ENCODE measurements at places on chromosomes 13 and 19.
A peak's percentile ranks its signal among the peaks of the same experiment; 100 is the strongest.

- no peaks in the 10 kb centered on the region for H3K4me1 ChIP-seq
- no peaks in the 10 kb centered on the region for H3K27me3 ChIP-seq
- no peak for DNase-seq
- H3K4me3 ChIP-seq = no peak overlapping the region
Observed at GRCh38 chr13:73230716-73231115, 171.9 kb downstream of the KLF5 start.

GRCh38 chr19:1401138-1401888 is at the start of gene GAMT:
TSS of gene GAMT (minus strand) at chr19:1401542. CDS start at chr19:1401476, 66 bp downstream.
- H3K4me1 ChIP-seq = peaks cover 11% of the 10 kb centered on the region
- DNase-seq = peak; percentile 98
- H3K27ac ChIP-seq = no peak within 1 kb of the TSS
- H3K4me3 ChIP-seq = peak within 1 kb of the TSS; percentile 76

- peak overlapping the region; percentile 76 for H3K27ac ChIP-seq
- H3K4me1 ChIP-seq = peaks cover 4% of the 10 kb centered on the region
- no peaks in the 10 kb centered on the region for H3K27me3 ChIP-seq
- peak overlapping the region; percentile 3 for H3K4me3 ChIP-seq
Observed at GRCh38 chr19:7242601-7243258, 51.5 kb downstream of the INSR start.

DNA sequence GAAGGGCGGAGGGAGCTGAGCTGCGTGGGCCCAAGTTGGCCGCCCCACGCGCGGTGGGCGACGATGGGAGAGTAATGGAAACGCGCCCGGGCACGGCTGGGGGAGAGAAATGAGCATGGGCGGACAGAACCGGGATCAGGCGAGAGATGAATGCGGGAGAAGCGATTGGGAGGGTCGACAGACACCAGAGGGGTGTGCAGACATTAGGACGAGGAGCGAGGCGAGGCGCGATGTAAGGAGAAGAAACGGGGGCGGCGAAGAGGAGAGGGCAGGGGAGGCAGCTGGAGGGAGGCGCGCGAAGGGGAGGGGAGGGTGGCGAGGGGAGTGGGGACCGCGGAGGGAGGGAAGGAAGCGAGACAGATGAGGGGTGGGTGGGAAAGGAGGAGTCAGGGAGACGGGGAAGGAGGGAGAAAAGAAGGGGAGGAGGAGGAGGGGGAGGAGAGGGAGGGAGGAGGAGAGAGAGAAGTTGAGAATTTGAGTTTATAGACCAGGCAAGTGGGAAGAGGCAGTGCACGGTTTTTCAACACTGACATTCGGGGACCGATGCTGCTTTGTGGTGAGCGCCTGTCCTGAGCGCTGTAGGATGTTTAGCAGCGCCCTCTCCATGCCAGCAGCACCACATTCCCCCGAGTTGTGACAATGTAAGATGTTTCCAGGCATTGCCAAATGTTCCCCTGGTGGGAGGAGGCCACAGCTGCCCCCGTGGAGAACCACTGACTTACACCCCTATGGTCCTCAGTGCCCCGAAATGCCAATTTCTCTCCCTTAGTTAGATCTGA is at the start of gene SHISA7:
Gene SHISA7, minus strand, starts transcription at position 256 of the 779 bp plus-strand sequence. CDS start 437 bp downstream, outside the sequence.
- no peak within 1 kb of the TSS for H3K4me3 ChIP-seq
- H3K27ac ChIP-seq = no peak within 1 kb of the TSS
- H3K4me1 ChIP-seq = no peaks in the 10 kb centered on the region
- H3K36me3 ChIP-seq = no peaks in the 10 kb centered on the region
- peak; percentile 90 for DNase-seq

DNA sequence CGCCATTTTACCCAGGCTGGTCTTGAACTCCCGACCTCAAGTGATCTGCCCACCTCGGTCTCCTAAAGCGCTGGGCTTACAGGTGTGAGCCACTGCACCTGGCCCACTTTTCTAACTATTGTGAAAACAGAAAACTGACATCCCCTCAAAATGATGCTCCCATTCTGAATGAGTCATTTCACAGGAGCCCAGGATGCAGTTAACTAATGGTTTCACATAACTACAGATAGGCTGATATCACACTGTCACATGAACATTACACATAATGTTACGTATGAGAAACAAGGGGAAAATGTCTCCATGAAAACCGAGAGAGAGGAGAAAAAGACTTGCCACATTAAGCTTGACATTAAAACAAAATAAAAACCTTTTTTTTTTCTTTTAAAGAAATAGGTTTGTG is 37.5 kb downstream of the N4BP2L2 start:
- no peak overlapping the region for H3K27ac ChIP-seq
- no peaks in the 10 kb centered on the region for H3K36me3 ChIP-seq

DNA sequence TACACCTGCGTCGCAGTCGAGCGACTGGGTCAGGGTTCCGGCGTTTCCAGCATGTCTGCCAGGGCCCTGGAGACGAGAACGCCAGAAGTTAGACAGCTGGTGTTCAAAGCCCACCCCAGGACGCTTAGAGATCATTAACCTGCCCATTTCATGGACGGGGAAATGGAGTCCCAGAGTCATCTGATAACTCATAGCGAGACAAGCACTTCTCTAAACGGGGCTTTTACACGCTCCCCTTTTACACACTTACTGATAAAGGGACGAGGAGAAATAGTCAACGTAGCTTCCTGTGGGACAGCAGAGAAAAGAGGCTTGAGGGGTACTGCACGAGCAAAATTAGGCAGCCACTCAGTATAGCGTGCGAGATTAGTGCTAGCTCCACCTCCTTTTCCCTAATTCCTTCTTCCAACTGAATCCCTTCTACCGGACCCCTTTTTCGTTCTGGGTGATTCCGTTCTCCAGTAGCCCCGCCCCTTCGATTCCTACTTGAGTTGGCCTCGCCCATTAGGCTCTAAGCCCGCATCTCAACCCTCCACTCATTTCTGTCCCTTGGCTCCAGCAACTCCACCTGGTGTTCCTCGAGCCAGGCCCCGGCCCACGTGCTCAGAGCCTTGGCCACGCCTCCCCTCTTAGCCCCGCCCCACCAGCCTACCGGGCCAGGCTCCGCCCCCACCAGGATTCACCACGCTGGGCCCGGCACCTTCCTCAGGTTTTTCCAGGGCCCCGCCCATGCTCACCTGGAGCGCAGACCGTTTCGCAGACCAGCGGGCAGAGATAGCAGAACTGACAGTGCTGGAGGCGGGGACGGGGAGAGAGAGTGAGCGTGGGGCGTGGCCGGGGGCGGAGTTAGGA is 3.7 kb downstream of the HRC start:
- no peak overlapping the region for H3K27ac ChIP-seq
- H3K4me3 ChIP-seq = peak overlapping the region; percentile 92
- peaks cover 3% of the 10 kb centered on the region for H3K27me3 ChIP-seq
- DNase-seq = peak; percentile 89
- peaks cover 20% of the 10 kb centered on the region for H3K4me1 ChIP-seq
- no peaks in the 10 kb centered on the region for H3K36me3 ChIP-seq

- H3K4me3 ChIP-seq = no peak overlapping the region
- no peak for DNase-seq
- H3K27ac ChIP-seq = no peak overlapping the region
- H3K36me3 ChIP-seq = no peaks in the 10 kb centered on the region
- H3K27me3 ChIP-seq = no peaks in the 10 kb centered on the region
Observed at GRCh38 chr13:55777612-55778011, 1363.1 kb upstream of the PRR20A start.

GRCh38 chr19:49120868-49121267 is 1.5 kb downstream of the PPFIA3 start:
- H3K27me3 ChIP-seq = peaks cover 11% of the 10 kb centered on the region
- no peak overlapping the region for H3K4me3 ChIP-seq
- peak; percentile 53 for DNase-seq
- H3K4me1 ChIP-seq = peaks cover 10% of the 10 kb centered on the region
- no peaks in the 10 kb centered on the region for H3K36me3 ChIP-seq

- DNase-seq = no peak
- H3K4me3 ChIP-seq = no peak overlapping the region
Observed at GRCh38 chr13:73676550-73677047, 457.6 kb downstream of the KLF12 start.

DNA sequence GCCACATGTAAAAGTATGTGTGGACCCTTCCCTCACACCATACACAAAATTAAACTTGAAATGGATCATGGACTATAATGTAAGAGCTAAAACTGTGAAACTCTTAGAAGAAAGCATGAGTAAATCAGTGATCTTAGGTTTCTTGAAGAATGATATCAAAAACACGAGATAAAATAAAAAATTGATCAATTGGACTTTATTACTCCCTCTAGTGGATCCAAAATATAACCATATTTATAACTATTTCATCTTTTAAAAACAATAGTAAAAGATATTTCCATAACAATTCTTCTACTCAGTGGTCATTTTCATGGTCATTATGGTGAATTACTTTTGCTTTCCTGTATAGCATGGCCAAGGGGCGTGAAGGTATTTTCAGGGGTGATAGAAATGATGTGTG is 174.6 kb upstream of the LSM14A start:
- no peak overlapping the region for H3K4me3 ChIP-seq
- no peak for DNase-seq
- no peak overlapping the region for H3K27ac ChIP-seq
- no peaks in the 10 kb centered on the region for H3K4me1 ChIP-seq

DNA sequence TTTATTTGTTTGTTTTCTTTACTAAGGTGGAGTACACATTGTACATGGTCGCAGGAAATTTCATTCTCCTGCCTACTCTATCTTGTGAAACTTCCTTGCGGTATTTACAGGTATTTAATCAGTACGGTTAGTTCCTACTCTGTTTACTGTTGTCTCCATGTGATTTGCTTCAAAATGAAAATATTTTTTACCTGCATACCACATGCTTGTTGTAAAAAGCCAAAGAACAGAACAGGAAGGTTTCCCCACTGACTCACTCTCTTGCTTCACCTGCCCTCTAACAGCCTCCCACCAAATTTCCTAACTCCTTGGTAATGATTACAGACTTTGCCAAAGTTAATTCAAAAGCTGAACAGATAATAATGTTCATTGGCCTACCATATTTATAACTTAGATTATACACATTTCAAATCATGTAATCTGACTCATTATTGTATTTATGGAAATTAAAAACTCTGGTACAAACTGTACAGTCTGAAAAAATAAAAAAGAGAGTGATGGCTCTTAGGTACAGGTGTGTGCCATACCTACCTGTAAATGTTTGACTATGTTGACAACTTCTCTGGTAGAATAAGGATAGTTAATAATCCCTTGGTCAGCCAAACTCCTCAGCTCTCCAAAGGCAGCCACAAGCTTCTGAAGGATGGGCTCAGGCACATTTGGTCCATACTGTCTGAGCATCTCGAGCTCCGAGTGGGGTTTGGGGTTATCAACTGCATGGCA is 239.9 kb downstream of the VWA8 start:
- H3K4me1 ChIP-seq = no peaks in the 10 kb centered on the region
- H3K27ac ChIP-seq = no peak overlapping the region
- H3K36me3 ChIP-seq = no peaks in the 10 kb centered on the region
- H3K4me3 ChIP-seq = no peak overlapping the region

- H3K4me3 ChIP-seq = peak overlapping the region; percentile 72
- H3K27ac ChIP-seq = no peak overlapping the region
- H3K27me3 ChIP-seq = no peaks in the 10 kb centered on the region
- peaks cover 5% of the 10 kb centered on the region for H3K36me3 ChIP-seq
- H3K4me1 ChIP-seq = peaks cover 9% of the 10 kb centered on the region
- DNase-seq = peak; percentile 98
Observed at GRCh38 chr19:1811472-1811894, 593 bp downstream of the ATP8B3 start.

DNA sequence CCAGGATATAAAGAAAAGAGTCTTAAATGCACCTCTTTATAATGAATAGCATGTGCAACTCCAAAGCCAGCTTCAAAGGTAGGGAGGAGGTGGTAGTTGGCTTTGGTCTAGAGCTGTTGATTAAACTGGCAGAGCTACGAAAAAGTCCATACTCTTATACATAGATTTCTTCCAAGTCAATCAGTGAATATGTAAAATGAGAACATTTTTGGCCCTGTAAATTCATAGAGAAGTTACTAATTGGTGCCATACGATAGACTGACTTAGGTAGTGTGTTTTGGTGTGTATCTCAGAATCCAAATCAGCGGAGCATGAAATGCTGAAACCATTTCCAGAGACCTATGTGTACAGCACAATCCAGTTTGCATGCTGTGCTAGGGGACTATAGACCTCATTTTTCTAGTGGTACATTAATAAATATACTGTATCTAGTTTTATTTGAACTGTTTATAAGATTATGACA is 17.1 kb upstream of the DPY19L3 start:
- H3K4me1 ChIP-seq = peaks cover 11% of the 10 kb centered on the region
- no peak for DNase-seq
- no peak overlapping the region for H3K4me3 ChIP-seq
- H3K27me3 ChIP-seq = no peaks in the 10 kb centered on the region
- peaks cover 15% of the 10 kb centered on the region for H3K36me3 ChIP-seq
- H3K27ac ChIP-seq = no peak overlapping the region

GRCh38 chr13:19952850-19953249 is 5.7 kb upstream of the ZMYM2 start:
- H3K27ac ChIP-seq = no peak overlapping the region
- H3K36me3 ChIP-seq = no peaks in the 10 kb centered on the region
- H3K27me3 ChIP-seq = no peaks in the 10 kb centered on the region
- no peak overlapping the region for H3K4me3 ChIP-seq
- H3K4me1 ChIP-seq = no peaks in the 10 kb centered on the region
